Naive thymus-derived CD4-positive, alpha-beta T cell (primary cell): ENCODE measurements at places on chromosomes 16 and 17.

DNA sequence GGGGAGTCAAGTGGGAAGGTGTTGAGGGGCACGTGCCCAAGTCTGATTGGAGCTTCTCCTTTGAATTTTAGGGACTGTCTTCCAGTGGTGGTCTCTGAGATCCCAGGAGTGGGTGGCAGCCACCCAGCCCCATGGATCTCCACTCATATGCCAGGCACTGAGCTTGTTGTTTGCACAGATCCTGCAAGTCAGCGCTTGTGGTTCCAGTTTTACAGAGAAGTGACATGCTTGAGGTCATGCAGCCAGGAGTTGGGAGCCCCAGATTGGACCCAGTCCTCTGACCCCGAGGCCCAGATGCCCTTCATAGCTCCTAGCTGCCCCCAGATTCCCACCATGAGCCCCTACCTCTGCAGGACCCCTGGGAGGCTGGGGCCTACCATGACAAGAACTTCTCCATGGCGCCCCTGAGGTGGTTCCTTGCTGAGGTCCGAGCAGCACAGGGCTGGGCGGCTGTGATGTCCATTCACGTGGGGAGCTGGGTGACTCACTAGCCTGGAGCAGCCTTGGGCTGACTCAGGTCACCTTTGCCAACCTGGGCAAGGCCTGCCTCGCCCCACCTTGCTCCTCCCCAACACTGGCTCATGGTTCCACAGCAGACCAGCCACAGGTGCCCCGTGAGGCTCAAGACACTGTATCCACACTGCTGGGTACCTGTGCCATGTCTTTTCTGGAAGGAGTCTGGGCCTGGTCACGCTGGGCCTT is 47.4 kb downstream of the RAI1 start:
- H3K27ac ChIP-seq, result no peak overlapping the region
- no peaks in the 10 kb centered on the region for H3K27me3 ChIP-seq
- H3K4me1 ChIP-seq, result peaks cover 15% of the 10 kb centered on the region

- no peaks in the 10 kb centered on the region for H3K36me3 ChIP-seq
- no peak overlapping the region for H3K4me3 ChIP-seq
- H3K27me3 ChIP-seq, result no peaks in the 10 kb centered on the region
- no peak overlapping the region for H3K27ac ChIP-seq
- DNase-seq, result no peak
Measured at GRCh38 chr17:38332735-38333134, 11.0 kb downstream of the GPR179 start.

- no peak overlapping the region for H3K4me3 ChIP-seq
- peak; percentile 28 for DNase-seq
- no peaks in the 10 kb centered on the region for H3K36me3 ChIP-seq
- H3K27ac ChIP-seq, result no peak overlapping the region
- H3K4me1 ChIP-seq, result no peaks in the 10 kb centered on the region
Measured at GRCh38 chr17:82917699-82918345, 78.0 kb upstream of the ZNF750 start.

- DNase-seq, result peak; percentile 58
- H3K27ac ChIP-seq, result no peak overlapping the region
- no peaks in the 10 kb centered on the region for H3K27me3 ChIP-seq
- no peaks in the 10 kb centered on the region for H3K36me3 ChIP-seq
- peaks cover 6% of the 10 kb centered on the region for H3K4me1 ChIP-seq
Measured at GRCh38 chr16:29710227-29711219, 31.5 kb downstream of the QPRT start.

DNA sequence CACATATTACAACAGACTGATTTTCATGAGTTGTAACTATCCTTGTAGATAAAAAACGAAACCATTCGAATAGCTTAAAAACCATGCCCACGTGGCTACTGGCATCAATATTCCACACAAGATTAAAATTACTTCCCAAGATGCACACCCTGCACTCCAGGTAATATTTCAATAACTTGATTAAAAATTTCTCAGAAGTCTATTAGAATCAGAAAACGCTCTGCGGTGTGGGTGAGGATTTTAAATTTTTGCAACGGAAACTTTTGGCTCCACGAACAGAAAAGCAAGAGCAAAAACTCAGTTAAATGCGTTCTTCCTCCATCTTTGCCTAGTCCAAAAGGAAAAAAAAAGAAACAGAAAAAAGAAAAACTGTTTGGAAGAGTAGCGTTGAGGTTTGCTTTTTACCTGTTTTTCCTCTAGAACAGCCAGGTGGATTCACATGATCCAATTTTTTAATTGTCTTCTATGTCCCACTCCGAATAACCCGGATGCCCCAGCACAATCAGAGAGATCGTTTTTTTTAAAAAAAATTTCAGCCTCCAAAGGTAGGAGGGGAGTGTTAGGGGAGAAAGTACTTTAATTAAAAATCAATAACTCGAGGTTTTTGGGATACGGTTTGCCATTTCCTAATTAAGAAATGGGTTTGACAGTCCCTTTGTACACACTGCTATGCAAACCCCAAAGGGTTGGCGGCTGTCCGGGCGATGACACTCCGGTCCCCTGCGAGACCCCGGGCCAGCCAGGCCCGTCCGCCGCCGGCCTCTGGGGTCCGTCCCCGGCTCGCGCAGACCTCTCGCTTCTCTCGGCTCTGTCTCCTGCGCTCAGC is 708 bp upstream of the NFAT5 start:
- H3K27ac ChIP-seq, result peak overlapping the region; percentile 97
- no peaks in the 10 kb centered on the region for H3K27me3 ChIP-seq
- no peak for DNase-seq

GRCh38 chr17:37382056-37382455 is 6.3 kb downstream of the C17orf78 start:
- no peaks in the 10 kb centered on the region for H3K4me1 ChIP-seq
- H3K36me3 ChIP-seq, result no peaks in the 10 kb centered on the region
- no peak for DNase-seq
- H3K27me3 ChIP-seq, result no peaks in the 10 kb centered on the region
- no peak overlapping the region for H3K27ac ChIP-seq
- no peak overlapping the region for H3K4me3 ChIP-seq
